HFFc6 (cell line): ENCODE measurements at places on chromosomes 11 and 22. TPM values are rescaled to one million over a fixed set of nuclear protein-coding genes. Genes with fewer than 3 reads are reported as not detected.

Gene HEPACAM
- 0.31 TPM in 1 of 3 replicates, not detected in the others for total RNA-seq

Gene SMIM35
- not detected in 3 replicates for total RNA-seq

Gene CHADL
- total RNA-seq: 0.26 to 0.46 TPM (median 0.37 TPM) in 3 replicates

Gene CLTCL1
- 7.4 to 8.6 TPM (median 7.9 TPM) in 3 replicates for total RNA-seq

DNA sequence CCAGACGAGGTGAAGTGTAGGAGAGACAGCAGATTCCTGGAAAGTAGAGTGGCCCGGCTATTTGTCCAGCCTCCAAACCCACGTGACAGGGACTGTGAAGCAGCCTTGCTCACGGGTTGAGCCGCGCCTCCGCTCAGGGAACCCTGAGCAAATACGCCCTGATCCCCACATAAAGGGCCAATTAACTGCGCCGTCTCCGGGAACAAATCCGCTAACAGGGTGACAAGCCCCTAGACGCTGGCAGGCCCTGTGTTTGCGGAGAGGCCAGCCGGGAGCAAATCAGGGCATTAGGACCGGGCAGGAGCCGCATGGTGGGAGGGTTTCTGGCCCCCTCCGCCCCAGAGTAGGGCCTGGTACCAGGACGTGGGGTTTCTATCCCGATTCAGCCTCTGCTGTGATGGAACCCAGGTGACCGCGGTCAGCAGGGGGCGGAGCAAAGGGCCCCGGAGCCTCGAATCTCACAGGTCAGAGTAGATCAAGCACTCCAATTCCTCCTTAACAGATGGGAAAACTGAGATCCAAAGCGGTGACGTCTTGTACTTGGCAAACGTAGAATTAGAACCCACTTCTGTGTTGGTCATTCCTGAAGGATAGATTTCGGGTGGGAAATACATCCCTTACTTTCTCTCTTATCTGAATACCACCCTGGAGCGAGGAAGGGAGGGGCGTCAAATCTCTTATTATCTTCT lies 2.0 kb upstream of the ROBO3 start:
- DNase-seq: peak; percentile 21

DNA sequence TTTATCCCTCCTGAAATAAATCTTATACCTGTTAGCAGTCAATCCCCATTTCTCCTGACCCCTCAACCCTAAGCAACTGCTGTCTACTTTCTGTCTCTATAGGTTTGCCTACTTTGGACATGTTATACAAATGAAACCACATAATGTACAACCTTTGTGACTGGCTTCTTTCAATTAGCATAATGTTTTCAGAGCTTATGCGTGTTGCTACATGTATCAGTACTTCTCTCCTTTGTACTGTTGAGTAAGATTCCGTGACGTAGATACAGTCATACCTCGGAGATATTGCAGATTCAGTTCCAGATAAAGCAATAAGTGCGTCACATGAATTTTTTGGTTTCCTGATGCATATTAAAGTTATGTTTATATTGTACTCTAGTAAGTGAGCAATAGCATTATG lies 127.3 kb downstream of the MORC2 start:
- DNase-seq: no peak

DNA sequence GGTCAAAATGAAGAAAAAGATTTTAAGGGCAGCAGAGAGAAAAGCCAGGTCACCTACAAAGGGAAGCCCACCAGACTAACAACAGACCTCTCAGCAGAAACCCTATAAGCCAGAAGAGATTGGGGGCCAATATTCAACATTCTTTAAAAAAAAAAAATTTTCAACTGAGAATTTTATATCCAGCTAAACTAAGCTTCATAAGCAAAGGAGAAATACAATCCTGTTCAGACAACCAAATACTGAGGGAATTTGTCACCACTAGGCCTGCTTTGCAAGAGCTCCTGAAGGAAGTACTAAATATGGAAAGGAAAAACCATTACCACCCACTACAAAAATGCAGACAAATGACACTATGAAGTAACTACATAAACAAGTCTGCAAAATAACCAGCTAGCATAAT lies 13.1 kb downstream of the PATE4 start:
- no peak for DNase-seq

GRCh38 chr11:8382436-8383053 lies 118.9 kb upstream of the LMO1 start:
- peak; percentile 35 for DNase-seq

GRCh38 chr11:992577-992976 lies 43.9 kb downstream of the MUC6 start:
- no peak for DNase-seq

DNA sequence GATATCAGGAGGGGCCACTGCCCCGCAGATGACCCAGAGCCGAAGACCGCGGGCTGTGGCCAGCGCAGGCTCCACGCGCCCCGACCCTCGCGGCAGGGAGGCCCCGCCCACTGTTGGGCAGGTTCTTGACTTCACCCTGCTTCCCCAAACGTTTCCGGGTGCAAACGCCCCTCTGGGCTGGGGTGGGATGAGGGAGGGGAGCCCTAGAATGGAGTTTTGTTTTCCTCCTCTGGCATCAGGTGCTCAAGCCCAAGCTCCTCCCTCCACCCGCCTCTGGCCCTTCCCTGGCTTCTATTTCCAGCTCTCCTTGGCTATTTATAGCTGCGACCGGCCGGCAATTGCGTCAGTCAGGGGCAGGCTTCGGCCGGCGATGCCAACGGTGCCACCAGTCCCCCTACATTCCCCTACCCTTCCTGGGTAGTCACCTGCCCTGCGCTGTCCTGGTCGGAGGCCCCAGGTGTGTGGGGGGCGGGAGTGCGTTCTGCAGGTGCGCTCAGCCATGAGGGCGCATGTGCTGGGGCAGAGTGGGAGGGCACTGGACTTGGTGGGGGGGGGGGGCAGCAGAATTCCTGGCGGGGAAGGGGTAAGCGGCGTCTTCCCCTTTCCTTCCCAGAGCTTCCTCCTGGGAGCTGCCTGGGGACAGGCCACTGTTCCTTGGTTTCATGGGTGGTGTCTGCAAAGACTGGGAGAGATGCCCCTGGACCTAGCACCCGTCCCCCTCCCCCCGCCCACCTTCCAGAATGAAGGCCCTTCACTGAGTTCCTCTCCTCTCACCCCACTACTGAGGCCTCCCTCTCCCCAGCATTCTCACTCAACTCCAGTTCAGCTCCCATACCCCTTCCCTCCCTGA lies 23.6 kb downstream of the DUSP8 start:
- DNase-seq: peak; percentile 51

DNA sequence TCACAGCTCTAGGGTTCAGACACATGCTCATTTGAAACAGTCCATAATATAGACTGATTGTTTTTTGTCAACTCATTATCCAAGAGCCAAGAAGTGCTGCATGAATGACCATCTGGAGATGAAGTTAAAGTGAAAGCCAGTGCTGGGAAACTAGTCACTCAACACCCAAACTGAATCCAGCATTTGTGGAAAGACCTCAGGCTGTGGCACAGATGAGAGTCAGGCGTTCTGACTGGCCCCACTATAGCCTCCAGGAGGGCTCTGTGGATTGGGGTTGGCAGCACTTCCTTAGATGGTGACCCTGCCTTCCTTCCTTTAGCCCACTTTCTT lies 2.1 kb downstream of the FEZ1 start:
- DNase-seq: no peak
